ENCODE measurements at places on chromosomes 1 and 21. TPM values are rescaled to one million over a fixed set of nuclear protein-coding genes. Genes with fewer than 3 reads are reported as not detected.
A peak's percentile ranks its signal among the peaks of the same experiment; 100 is the strongest.

Gene SLAMF8
- total RNA-seq: not detected

Gene TFF2
- not detected for total RNA-seq

GRCh38 chr1:5917591-5918274, 74.5 kb downstream of the NPHP4 start:
- H3K4me1 ChIP-seq: peaks cover 28% of the 10 kb centered on the region
- peak overlapping the region; percentile 65 for H3K4me3 ChIP-seq
- DNase-seq: no peak
- H3K36me3 ChIP-seq: peaks cover 5% of the 10 kb centered on the region
- H3K27ac ChIP-seq: peak overlapping the region; percentile 89
- H3K27me3 ChIP-seq: no peaks in the 10 kb centered on the region

DNA sequence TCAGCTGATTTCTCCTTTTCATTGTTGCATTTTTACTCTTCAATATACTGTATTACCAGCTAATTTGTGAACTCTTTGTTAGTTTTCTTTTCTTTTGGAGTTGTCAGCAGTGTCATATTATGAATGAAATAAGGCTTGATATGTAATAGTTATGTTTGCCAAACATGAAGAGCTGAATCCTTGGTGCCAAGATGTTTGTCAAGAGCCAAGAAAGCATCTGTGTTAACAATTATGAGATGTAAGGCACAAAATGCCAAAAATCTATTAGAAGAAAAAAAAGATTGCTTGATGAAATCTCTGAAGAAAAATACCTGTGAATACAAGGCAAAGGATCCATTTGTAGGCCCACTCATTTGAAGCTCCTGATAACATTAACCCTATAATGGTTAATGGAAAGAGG, 48.4 kb upstream of the RNPC3 start:
- H3K27me3 ChIP-seq: no peaks in the 10 kb centered on the region
- no peak overlapping the region for H3K4me3 ChIP-seq
- no peaks in the 10 kb centered on the region for H3K4me1 ChIP-seq
- DNase-seq: no peak

DNA sequence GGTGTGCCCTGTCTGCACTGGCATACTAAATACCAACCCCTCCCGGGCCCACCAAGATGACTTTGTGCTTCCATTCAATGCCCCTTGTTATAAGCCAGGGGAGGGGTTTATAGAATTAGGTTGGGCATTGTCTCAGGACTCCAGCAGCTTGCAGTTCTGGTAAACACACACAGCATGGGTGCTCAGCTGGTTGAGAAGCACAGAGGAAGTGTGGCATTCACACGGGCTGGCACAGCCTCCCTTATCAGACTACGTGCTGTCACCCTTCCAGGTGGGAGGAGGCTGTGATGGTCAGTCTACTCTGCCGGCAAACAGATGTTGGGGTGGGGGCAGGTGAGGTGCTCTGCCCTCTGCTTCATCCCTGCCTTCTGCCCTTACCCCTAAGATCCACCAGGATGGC, 15.0 kb upstream of the SLC6A17 start:
- peaks cover 3% of the 10 kb centered on the region for H3K27me3 ChIP-seq
- peaks cover 3% of the 10 kb centered on the region for H3K36me3 ChIP-seq
- no peak overlapping the region for H3K27ac ChIP-seq
- H3K4me3 ChIP-seq: no peak overlapping the region

- H3K4me1 ChIP-seq: no peaks in the 10 kb centered on the region
- H3K4me3 ChIP-seq: no peak overlapping the region
- no peaks in the 10 kb centered on the region for H3K36me3 ChIP-seq
- no peak for DNase-seq
- peak overlapping the region; percentile 23 for H3K27ac ChIP-seq
- H3K27me3 ChIP-seq: no peaks in the 10 kb centered on the region
These were observed 529.2 kb downstream of the USP25 start for GRCh38 chr21:16258844-16259611.

DNA sequence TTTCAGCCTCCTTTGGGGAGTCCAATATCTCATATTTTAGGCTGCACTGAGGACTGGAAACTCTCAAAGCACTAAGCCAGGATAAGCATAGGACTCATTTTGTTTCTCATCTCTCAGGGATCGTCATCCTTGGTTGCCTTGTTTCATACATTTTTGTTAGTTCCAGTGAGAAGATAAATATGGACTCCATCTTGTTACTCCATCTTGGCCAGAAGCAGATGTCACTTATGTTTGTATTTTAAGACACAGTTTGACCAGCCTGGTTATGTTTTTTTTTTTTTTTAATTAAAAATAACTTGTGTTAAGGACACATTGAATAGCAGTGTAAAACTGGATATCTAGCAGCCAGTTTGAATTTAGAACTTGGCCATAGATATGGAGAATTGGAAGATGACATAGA, 34.7 kb downstream of the DISP3 start:
- peaks cover 11% of the 10 kb centered on the region for H3K27me3 ChIP-seq
- peaks cover 10% of the 10 kb centered on the region for H3K36me3 ChIP-seq
- DNase-seq: no peak
- peaks cover 8% of the 10 kb centered on the region for H3K4me1 ChIP-seq
- no peak overlapping the region for H3K4me3 ChIP-seq

GRCh38 chr1:69710484-69711189, 142.9 kb downstream of the LRRC7 start:
- peaks cover 31% of the 10 kb centered on the region for H3K4me1 ChIP-seq
- H3K27ac ChIP-seq: peak overlapping the region; percentile 8
- H3K4me3 ChIP-seq: no peak overlapping the region
- no peaks in the 10 kb centered on the region for H3K36me3 ChIP-seq
- H3K27me3 ChIP-seq: peaks cover 7% of the 10 kb centered on the region
- DNase-seq: no peak

DNA sequence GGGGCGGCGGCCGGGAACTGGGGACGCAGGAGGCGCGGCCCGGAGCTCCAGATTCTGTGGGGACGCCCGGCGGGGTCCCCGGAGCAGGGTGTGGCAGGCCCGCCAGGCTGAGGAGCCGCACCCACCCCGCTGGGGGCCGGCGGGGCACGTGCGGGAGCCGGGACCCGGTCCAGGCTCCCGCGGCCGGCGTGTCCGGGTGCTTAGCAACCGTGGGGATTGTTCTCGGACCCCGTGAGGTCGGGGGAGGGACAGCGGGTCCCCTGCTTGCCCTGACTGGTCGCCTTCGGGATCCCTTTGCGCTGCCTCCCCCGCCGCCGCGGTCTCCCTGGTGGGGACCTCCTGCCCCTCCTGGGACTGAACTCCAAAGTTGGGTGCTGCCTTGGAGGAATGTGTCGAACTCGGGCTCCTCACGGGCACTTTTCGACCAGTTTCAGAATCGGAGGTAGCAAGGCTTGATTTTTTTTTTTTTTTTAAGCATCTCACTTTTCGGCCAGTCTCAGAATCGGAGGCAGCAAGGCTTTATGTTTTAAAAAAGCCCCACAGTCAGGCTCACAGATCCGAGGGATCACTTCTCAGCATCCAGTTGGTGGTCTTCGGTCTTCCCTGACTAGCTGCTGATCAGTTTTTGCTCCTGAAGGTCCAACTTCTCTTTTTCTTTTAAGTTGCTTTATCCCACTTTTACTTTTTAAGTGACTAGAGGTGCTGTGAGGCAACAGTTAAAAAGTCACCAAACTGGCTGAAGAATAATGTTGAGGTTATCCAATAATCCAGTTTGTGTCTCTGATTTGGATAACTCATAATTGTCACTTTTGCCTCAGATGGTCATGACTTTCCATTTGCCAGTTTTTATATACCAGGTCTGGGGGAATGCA, 648 bp downstream of the FAM76A start:
- H3K27ac ChIP-seq: peak overlapping the region; percentile 88
- peak; percentile 73 for DNase-seq
- H3K4me1 ChIP-seq: peaks cover 3% of the 10 kb centered on the region
- peak overlapping the region; percentile 88 for H3K4me3 ChIP-seq
- H3K27me3 ChIP-seq: no peaks in the 10 kb centered on the region

Gene PTPN7
- not detected for total RNA-seq

GRCh38 chr21:16186742-16187141, 457.0 kb downstream of the USP25 start:
- H3K27me3 ChIP-seq: no peaks in the 10 kb centered on the region
- H3K4me1 ChIP-seq: peaks cover 3% of the 10 kb centered on the region
- no peak overlapping the region for H3K27ac ChIP-seq
- H3K4me3 ChIP-seq: no peak overlapping the region
- no peaks in the 10 kb centered on the region for H3K36me3 ChIP-seq
- no peak for DNase-seq

GRCh38 chr1:248831842-248832241, 6.1 kb upstream of the SH3BP5L start:
- H3K27ac ChIP-seq: no peak overlapping the region
- no peak for DNase-seq
- H3K4me1 ChIP-seq: peaks cover 5% of the 10 kb centered on the region
- H3K27me3 ChIP-seq: peaks cover under 1% of the 10 kb centered on the region

Gene YIPF1
- total RNA-seq: 39.3 TPM

Gene CLCA4
- not detected for total RNA-seq

Gene LORICRIN
- not detected for total RNA-seq

Gene CD5L
- not detected for total RNA-seq

GRCh38 chr1:31872658-31873636, 57.1 kb upstream of the SPOCD1 start:
- H3K27me3 ChIP-seq: no peaks in the 10 kb centered on the region
- no peak overlapping the region for H3K4me3 ChIP-seq
- no peaks in the 10 kb centered on the region for H3K4me1 ChIP-seq

DNA sequence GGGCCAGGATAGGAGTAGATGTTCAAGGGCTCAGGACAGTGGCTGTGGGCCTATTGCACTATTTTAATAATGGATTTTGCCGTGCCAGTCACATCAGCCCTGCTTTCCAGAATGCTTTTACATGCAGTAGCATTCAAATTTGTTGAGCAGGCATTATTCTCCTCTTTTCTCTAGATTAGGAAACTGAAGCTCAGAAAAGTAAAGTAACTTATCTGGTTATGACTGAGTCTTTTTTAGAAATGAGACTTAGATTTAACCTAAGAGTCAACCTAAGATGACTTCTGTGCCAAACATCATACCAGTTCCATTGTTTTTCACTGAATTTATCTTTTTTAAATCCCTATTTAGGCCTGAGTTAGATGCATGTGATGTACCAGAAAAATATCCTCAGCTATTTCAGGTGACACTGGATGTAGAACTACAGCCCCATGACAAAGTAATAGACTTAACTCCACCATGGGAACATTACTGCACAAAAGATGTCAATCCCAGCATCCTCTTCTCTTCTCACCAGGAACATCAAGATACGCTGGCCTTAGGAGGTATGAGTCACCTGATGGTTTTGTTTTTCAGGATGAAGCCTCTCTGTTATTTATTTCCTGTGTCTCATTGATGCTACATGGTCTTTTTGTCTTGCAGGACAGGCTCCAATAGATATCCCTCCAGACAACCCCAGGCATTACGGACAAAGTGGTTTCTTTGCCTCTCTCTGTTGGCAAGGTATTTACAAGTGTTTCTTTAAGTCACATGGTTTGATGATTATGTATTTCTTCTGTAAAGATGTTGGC, 31.4 kb upstream of the LEPR start:
- no peak overlapping the region for H3K4me3 ChIP-seq
- H3K36me3 ChIP-seq: peaks cover 10% of the 10 kb centered on the region
- H3K27ac ChIP-seq: no peak overlapping the region
- no peaks in the 10 kb centered on the region for H3K4me1 ChIP-seq

Gene SPRR3
- not detected for total RNA-seq

GRCh38 chr21:15986277-15986676, 256.5 kb downstream of the USP25 start:
- H3K4me1 ChIP-seq: no peaks in the 10 kb centered on the region
- DNase-seq: no peak
- H3K27me3 ChIP-seq: peaks cover 8% of the 10 kb centered on the region
- no peaks in the 10 kb centered on the region for H3K36me3 ChIP-seq

Gene BLACAT1
- 1.1 TPM for total RNA-seq

DNA sequence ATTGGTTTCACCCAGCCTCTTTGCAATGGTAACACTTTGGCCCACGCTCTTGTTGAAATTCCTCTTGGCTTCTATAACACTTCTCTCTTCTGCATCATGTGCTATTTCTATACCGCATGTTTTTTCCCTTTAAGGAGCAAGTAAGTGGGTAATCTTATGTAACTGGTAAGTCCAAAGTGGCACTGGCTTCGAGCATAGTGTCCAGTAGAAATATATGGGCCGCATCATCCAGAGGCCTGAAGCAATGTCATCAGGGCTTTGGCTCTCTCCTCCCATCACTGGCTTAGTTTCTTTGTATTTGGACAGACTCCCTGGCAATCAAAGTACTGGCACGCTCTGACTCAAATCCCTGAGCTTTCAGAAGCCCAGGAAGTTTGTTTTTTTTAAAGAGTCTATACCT, 17.5 kb downstream of the CHML start:
- peaks cover 3% of the 10 kb centered on the region for H3K27me3 ChIP-seq
- no peak overlapping the region for H3K4me3 ChIP-seq
- no peak for DNase-seq
- H3K4me1 ChIP-seq: peaks cover 5% of the 10 kb centered on the region
- H3K27ac ChIP-seq: no peak overlapping the region

DNA sequence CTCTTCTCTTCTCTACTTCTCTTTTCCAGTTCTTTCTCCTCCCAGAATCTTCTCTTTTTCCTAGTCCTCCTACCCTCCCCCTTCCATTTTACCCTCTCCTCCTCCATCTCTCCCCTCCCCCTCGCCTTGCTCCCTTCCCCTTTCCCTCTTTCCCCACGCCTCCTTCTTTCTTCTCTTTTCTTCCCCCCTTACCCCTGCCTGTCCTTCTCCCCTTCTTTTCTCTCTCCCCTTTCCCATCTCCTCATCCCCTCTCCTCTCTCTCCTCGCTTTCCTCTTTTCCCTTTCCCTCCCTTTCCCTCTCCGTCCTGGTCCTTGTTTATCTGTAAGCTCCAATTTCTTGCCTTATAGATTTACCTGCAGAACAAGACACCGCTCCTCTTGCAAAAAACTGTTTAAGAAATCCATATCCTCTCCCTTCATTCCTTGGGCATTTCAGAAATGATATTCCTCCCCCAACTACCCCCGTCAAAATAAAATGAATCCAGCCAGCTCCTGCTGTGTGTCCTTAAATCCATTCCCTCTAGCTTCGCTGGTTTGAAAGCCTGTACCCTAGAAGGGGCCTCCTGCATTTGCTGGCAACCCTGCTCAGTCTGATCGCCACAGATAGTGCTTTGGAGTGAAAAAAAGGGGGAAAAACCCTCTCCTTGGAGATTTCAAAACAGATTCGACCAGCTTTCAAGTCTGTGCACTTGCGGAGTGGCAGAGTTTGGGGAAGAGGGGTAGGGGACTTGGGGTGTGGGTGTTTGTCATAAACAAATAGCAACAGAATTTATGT, 89.4 kb downstream of the PAPPA2 start:
- H3K4me3 ChIP-seq: no peak overlapping the region
- no peaks in the 10 kb centered on the region for H3K36me3 ChIP-seq
- H3K27me3 ChIP-seq: peaks cover 2% of the 10 kb centered on the region
- peaks cover 37% of the 10 kb centered on the region for H3K4me1 ChIP-seq
- DNase-seq: no peak
- H3K27ac ChIP-seq: peak overlapping the region; percentile 17

- no peaks in the 10 kb centered on the region for H3K27me3 ChIP-seq
- H3K4me1 ChIP-seq: peaks cover 2% of the 10 kb centered on the region
- H3K4me3 ChIP-seq: no peak overlapping the region
These were observed 205.5 kb downstream of the PTBP2 start for GRCh38 chr1:96927125-96927524.

Gene FMO4
- total RNA-seq: 0.56 TPM

Measured in glutamatergic neuron (in vitro differentiated cells).